Stimulated activated memory B cell treated with anti-CD40 and anti-IgM and Interleukin-4, amounts not matched to agents 10 μg/mL and 1 μg/mL and 100 μg/mL, for 72 hours (primary cell): ENCODE measurements at places on chromosomes 12 and 14.
A peak's percentile ranks its signal among the peaks of the same experiment; 100 is the strongest.

- no peak for ATAC-seq
These were observed 84.7 kb upstream of the SOX5 start for GRCh38 chr12:24034160-24034559.

GRCh38 chr12:17028348-17028747 is 422.4 kb upstream of the LMO3 start:
- ATAC-seq = peak; percentile 24

GRCh38 chr12:65734226-65734625 is 90.1 kb upstream of the HMGA2 start:
- ATAC-seq = no peak

GRCh38 chr12:94644141-94644979 is 6.0 kb downstream of the TMCC3 start:
- peak; percentile 64 for ATAC-seq

DNA sequence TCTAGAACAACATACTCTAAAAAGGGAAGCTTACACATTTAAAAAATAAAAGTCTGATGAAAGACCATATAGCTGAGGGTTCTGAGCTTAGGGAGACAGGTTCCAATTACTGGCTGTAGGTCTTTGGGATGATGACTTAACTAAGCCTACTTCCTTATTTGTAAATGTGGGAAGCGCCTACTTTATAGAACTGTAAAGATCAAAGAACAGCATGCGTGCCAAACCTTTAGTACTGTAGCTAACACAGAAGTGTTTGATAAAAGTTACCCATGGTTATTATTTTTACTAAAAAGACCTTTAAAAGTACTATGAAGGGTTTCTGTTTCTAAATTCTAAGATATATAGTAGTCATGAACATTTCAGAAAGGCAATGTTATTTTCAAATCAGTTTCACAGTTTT is 35.7 kb downstream of the STK38L start:
- no peak for ATAC-seq

GRCh38 chr12:52327830-52328500 is 6.8 kb upstream of the KRT83 start:
- no peak for ATAC-seq

DNA sequence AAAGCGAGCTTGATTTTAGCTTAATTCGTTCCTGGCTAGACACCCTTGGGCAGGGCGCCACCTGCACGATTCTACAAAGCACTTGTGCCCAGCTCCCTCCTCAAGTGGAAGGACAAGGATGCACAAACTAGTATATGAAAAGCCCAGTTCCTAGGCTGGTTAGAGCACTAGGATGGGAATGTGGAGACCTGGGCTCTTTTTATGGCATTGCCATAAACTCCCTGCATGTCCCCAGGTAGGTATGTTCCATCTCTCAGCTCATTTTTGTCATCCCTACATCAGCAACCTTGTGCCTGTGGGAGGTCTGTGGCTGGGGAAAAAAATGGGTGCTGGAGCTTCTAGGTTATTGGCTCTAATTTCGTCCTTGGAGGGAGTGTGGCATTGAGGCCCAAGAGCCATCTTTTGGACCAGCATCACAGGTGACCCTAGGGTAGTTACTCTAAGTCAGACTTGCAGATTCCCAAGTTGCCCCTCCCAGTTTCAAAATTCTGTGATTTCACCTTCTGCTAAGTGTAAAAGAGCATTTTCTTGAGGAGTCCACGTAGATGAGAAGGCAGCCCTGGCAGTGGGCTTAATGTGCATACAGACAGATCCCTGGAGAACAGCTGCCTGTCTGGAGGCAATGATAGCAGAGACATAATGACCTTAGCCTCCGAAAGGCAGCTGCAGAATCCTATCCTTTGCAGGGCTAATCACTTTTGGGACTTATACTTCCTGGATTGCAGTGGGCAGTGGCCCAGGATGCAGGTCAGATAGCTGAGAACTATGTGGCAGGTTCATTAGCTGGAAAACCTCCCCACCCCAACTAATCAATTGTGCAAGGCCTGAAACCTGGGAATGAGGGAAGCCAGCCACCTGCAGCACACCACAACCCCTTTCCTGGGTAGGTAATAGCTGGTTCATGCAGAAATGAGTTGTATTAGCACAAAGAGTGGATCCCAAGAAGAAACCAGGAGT is 47.6 kb upstream of the BDKRB2 start:
- no peak for ATAC-seq

DNA sequence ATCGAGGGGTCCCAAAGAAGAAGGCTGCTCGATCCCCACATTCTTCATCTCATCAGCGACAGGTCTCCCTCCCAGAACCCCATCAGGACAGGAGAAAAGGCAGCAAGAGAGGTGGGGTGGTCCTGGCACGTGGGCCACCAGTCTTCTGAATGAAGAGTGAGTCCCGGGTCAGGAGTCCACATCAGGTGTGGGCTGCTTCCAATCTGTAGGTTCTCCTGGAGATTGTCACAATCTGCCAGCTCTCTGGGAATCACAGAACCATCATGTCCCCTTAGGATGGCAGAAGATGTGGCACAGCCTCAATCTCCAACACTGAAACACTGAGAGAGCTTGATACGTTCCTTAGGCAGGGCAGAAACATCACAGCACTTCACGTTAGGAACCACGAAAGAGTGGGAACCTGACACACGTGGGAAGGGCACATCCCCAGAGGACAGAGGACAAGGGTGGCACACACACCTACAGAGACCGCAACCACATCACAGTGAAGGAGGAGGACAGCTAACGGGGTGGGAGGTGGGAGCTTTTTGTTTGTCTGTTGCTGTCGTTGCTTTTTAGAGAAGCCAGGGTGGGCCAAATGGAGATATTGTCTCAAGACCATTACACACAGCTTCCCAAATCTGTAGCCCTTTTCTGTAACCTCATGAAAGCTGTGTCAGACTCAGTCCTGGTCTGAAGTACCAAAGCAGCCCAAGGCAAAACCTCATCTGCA is 284.5 kb downstream of the DPF3 start:
- no peak for ATAC-seq

GRCh38 chr14:96538097-96538989 is 36.2 kb downstream of the PAPOLA start:
- ATAC-seq = no peak

DNA sequence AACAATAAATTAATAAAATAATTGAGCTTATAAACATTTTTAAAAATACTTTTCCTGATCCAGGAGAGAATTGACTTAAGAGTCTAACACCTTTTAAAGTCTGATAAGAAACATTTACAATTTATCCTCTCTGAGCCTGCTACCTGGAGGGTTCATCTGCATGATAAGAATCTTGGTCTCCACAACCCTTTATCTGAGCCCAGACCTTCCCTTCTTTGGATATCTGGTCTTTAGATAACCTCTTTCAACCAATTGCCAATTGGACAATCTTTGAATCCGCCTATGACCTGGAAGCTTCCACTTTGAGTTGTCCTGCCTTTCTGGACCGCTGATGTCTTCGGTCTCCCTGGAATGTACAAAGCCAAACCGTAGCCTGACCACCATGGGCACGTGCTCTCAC is 1393.3 kb upstream of the TMEM132C start:
- no peak for ATAC-seq

GRCh38 chr14:79436335-79436734 is 775.0 kb downstream of the DIO2 start:
- no peak for ATAC-seq

GRCh38 chr12:131513606-131514005 is 197.3 kb upstream of the SFSWAP start:
- no peak for ATAC-seq

DNA sequence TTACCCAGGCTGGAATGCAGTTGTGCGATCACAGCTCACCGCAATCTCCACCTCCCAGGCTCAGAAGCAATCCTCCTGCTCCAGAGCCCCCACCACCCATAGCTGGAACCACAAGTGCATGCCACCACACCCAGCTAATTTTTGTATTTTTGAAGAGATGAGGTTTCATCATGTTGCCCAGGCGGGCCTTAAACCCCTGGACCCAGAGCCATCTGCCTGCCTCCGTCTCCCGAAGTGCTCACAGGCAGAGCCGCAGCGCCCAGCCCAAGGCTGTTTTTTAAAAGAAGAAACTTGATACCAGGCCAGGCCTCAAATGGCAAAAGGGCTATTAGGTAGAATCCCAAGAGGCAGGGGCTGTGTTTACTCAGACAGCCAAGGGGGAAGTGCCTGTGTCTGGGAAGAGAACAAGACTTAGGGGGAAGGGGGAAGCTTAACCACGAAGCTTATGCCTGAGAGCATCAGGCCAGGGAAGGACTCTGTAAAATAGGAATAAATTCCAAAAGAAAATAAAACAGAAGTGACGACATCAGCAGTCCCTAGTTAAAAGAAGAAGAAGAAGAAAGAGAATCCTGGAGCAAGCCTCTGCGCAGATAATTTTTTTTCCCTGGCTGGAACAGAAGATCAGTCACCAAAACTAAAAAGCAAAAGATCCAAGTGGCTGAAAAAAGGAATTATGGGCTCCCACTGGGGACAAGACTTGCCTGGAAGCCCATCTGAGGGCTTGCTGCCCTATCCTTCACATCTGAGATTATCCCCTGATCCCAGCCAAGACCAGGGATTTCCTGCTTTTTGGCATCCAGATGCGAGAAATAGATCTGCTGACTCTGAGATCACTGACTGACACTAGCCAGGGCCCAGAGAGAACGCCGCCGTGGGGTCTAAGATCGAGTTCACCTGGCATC is 170.5 kb downstream of the NDUFA12 start:
- no peak for ATAC-seq

DNA sequence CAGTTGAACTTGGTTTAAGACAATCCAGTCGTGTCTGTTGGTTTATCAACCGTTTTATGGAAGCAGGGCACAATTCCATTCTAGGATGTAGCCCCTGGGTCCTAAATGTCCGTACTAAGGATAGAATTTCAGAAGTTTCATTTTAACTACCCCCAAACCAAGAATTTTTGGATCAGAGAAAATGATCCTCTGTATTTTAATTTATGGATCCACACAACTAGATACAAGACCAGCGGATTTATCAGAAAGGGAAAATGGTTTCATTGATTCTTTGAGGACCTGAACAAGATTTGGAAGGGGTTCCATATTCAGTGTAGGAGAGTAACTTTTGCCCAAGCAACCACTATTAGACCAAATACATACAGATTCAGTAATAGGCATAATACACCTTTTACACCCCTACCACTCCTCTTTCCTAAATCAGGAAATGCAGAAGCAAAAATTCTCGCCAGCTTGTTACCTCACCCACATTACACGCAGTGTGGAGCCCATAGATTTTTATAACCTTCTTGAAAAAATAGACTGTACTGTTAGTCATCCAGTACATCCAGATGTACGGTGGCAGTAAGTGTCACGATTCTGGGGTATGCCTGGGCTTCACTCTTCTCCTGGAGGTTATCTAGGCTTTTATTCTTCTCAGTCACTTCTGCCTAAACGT is 1.4 kb upstream of the FBXL14 start:
- ATAC-seq = no peak

DNA sequence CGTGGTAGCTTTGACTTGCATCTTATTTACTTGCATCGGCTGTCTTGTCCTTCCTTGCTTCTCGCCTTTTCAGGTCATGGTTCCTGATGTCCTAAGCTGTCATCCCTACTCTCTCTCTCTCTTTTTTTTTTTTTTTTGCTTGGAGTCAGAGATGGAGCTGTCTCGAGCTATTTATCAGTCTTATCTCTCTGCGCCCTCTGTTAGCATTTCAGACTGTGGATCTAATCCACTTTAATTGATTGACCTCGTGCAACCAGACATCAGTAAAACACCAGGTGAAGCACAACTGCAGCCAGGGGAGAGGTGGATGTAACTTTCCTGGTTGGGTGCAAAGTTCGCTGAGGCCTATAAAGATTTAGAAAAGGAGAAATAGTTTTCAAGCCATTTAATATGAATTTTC is 554.8 kb downstream of the DIO2 start:
- no peak for ATAC-seq

DNA sequence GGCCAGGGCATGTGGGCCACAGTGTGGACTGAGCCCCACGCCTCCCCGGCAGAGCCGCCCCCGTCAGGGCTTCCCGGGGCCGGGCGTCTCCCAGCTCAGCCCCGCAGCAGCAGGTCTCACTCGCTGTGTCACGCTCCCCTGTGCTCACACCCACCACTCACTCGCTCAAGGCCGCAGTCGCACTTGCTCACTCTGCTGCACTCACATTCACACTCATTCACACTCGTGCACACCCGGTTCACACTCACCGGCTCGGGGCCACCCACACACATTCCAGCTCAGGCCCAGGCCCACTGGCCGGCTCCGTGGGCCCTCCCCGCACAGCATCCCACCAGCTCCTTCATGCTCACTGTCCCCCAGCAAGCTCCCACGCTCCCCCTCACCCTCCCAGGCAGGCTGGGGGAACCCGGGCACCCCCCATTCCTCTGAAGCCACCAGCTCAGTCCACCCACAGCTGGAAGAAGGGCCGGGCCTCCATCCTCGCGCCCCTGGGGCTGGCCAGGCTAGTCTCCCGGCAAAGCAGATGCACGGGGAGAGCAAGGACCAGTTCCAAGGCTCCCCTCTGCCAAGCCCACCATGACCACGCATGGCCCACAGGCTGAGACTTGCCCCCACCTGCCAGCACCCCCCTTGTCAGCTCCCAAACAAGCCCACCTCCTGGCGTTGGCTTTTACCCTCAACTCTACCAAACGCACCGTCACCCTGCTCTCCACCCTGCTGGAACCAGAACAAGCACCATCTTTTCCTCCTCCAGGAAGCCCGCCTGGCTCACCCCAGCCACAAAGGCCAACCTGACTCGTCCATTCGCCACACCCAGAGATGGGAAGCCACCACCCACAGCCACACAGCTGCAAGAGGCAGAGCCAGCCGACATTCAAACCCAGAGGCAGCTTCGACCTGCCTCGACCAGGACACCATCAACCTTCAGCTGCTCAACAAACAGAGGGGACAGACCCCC is 28.0 kb downstream of the NCOR2 start:
- ATAC-seq = peak; percentile 3

- no peak for ATAC-seq
These were observed 13.4 kb upstream of the PPP1R1A start for GRCh38 chr12:54601841-54602240.

GRCh38 chr14:28771168-28771567 is 4.6 kb downstream of the FOXG1 start:
- no peak for ATAC-seq

- no peak for ATAC-seq
These were observed 724 bp downstream of the BLOC1S1 start for GRCh38 chr12:55716582-55716957.

- ATAC-seq = no peak
These were observed 5.6 kb downstream of the NFYB start for GRCh38 chr12:104132351-104132956.

DNA sequence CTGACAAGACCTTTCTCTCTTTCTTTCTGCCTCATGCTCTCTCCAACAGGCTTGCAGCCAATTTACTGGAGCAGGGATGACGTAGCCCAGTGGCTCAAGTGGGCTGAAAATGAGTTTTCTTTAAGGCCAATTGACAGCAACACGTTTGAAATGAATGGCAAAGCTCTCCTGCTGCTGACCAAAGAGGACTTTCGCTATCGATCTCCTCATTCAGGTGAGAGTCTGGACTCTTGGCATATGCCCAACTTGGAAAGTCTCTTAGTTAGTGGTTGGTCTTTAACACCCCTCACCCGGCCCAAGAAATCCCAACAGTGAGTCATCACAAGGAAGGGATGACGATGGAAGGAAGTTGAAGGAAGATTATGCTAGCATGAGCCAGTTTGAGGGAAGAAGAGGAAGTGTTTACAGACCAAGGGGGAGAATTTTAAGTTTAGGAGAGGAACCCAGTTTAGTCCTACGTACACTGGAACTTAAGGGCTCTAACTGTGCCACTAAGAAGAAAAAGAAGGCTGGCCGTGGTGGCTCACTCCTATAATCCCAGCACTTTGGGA is 189.7 kb downstream of the ETV6 start:
- no peak for ATAC-seq

- ATAC-seq = no peak
These were observed 560.4 kb upstream of the FLRT2 start for GRCh38 chr14:84969501-84969900.
